ENCODE measurements at places on chromosomes 7 and 10. TPM values are rescaled to one million over a fixed set of nuclear protein-coding genes. Genes with fewer than 3 reads are reported as not detected.

ADAM12 gene
- total RNA-seq: 0.17 TPM

TRIM50 gene
- not detected for total RNA-seq

GRCh38 chr10:76922666-76923065 lies 714.9 kb downstream of the KCNMA1 start:
- no peak for DNase-seq

DNA sequence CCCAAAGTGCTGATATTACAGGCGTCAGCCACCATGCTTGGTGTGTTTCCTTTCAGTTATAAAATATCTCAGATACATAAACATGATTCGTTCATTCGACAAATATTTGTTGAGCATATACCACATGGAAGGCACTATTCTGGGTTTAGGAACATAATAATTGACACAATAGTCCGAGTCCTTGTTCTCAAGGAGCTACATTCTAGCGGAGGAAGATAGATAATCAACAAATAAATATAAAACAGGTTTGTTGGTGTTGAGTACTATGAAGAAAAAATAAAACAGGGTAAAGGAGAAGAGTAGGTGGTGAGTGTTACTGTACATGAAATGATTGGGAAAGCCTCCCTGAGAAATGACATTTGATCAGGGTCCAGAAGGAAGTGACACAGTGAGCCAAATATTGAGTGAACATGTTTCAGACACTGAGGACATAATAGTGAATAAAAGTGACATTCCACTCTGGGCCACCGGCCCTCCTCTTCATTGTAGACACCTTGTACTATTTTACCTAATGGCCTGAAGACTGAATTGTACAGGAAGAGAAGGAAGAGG lies 6.9 kb upstream of the HILPDA start:
- no peak for DNase-seq

PTCD1 gene
- 7.4 TPM for total RNA-seq

GRCh38 chr7:154186811-154187210 lies 134.6 kb downstream of the DPP6 start:
- no peak for DNase-seq

DNA sequence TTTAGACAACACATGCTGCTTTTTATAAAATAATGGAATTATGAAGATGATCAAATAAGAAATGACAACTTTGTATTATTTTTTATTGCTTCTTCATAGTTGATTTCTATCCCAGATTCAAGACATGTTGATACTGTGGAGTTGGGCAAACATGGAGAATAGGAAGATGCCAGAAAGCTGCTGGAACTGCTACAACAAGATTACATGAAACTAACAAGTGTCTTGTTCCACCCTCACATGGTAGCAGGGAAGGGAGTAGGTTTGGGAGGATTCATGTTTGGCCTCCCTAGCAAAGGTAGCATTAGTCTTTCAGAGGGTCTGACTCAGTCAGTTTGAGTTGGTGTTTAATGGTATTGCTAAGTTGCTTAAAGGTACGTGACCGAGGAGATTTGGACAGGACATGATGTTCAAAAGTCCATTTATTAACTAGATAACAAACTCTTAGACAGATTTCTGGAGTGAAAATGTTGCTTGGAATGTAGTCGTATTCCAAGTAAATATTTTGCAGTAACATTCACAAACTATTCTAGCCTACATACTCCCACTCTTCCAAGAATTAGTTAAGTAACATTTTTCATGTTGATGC lies 33.1 kb downstream of the PRR15 start:
- DNase-seq: no peak

GRCh38 chr10:77360835-77361234 lies 276.8 kb downstream of the KCNMA1 start:
- DNase-seq: no peak

- DNase-seq: no peak
These were observed 278.9 kb downstream of the ZWINT start for GRCh38 chr10:56082169-56082568.

- no peak for DNase-seq
These were observed 33.3 kb downstream of the PKD1L1 start for GRCh38 chr7:47914717-47915615.

- no peak for DNase-seq
These were observed 1307.6 kb downstream of the XPNPEP1 start for GRCh38 chr10:108615576-108616320.

DNA sequence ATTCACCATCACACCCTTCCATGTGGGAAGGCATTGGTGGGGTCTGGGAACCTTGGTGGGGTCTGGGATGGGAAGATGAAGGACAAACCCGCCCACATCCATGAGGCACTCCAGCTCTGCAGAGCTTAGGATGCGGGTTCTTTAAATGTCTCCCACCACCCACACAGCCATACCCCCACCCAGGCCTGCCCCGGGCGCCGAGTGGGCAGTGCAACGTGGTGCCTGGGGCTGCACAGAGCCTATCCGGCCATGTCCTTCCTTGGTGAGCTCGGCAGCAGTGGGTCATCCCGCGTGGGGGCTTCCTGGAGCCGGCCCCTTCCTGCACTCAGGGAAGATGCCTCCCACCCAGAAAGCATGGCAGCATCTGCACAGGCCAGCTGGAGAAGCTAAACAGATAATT lies 163.5 kb upstream of the TCERG1L start:
- DNase-seq: no peak

DNA sequence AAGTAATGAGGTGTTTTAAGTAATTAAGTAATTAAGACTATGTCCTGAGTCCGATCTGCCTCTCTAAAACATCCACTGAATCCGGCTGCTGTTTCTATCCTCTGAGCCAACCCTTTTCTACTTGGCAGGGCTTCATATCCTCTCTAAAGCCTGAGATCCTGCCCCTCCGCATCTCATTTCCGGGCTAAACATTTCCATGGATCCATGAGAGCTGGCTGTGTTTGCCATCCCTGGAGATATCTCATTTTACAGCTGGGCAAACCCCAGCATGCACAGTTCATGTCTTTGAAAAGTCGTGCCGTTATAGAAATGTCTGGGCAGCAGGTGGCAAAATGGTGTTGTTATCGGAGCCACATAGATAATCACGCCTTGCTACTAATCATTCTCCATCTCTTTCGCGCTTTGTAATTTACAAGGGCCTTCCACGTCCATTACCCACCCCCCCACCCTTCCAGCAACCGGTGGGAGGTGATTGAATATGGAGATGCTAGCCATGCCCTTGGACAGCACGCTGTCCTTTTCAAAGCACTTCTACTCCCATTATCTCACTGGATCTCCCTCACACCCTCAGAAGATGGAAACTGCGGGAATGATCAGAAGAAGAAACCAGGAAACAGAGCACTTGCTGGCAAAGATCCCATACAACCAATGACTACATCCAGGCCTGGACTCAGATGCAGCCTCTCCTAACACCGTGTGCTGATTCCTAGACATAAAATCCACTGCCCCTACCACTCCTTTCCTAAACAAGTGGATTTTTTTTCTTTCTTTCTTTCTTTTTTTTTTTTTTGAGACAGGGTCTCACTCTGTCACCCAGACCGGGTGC lies 1189.2 kb downstream of the TYW1 start:
- DNase-seq: no peak

DNA sequence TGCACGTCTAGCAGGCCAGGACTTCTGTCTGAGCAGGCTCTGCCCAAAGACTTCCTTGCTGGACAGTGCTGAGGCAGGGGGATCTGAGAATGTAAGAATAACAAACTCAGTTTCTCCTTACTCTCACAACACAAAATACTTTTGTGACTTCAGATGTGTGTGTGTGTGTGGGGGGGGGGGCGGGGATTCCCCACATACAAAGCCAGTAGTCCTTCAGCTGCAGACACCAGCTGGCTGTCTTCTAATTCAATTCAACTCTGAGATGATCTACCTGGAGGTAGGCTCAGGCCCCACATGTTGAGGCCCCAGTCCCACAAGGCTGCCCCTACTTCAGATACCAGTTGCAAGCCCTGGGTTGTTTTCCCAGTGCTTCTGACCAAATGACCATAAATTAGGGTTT lies 4.7 kb upstream of the CXCL12 start:
- no peak for DNase-seq

DNA sequence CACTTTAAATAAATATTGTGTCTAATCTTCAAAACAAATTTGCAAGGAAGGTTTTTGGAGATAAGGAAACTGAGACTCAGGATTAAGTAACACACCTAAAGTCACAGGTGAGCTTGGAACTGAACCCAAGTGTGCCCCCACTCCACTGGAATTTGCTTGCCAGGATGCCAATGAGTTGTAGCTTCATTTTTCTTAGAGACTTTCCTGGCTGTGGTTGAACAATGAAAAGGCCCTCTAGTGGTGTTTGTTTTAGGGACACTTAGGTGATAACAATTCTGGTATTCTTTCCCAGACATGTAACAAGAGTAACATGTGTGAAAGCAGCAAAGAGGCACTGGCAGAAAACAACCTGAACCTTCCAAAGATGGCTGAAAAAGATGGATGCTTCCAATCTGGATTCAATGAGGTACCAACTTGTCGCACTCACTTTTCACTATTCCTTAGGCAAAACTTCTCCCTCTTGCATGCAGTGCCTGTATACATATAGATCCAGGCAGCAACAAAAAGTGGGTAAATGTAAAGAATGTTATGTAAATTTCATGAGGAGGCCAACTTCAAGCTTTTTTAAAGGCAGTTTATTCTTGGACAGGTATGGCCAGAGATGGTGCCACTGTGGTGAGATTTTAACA lies 1.5 kb downstream of the IL6 start:
- DNase-seq: peak; percentile 26

GRCh38 chr7:128036226-128036940 lies 5.1 kb upstream of the LRRC4 start:
- no peak for DNase-seq

DNA sequence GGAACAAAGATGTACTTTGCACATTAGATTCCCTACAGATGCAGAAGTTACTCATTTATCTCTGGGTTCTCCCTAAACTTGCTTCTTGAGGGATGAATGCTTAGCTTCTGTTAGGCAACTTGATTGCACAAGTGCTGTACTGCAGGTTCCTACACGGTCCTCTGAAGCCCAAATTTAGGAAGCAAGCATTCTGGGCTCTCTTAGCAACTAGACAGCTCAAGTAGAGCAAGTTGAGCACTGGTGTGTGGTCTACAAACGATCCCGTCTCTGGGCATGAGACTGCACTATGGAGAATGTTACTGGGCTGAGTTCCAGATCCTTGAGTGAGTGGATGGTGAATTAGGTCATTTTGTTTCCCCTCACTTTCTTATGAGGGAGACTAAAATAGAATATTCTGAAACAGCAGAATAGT lies 14.3 kb downstream of the SEMA3D start:
- DNase-seq: no peak

ZNF736 gene
- total RNA-seq: 48.2 TPM

DNA sequence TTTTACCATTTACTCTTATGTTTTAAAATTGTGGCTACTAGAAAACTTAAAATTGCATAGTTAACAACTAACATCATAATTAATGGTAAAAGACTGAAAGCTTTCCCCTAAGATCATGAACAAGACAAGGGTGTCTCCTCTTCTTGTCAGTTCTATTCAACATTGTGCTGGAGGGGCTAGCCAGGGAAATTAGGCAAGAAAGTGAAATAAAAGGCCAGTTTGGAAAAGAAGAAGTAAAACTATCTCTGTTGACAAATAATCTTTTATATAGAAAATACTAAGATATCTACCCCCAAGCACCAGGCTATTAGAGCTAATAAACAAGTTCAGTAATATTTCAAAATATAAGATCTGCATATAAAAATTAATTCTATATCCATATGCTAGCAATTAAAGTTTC lies 46.9 kb upstream of the MXI1 start:
- DNase-seq: no peak

- no peak for DNase-seq
These were observed 145.6 kb downstream of the BAMBI start for GRCh38 chr10:28822719-28823464.

LDB3 gene
- 0.08 TPM for total RNA-seq

CACNA2D1 gene
- not detected for total RNA-seq

DNA sequence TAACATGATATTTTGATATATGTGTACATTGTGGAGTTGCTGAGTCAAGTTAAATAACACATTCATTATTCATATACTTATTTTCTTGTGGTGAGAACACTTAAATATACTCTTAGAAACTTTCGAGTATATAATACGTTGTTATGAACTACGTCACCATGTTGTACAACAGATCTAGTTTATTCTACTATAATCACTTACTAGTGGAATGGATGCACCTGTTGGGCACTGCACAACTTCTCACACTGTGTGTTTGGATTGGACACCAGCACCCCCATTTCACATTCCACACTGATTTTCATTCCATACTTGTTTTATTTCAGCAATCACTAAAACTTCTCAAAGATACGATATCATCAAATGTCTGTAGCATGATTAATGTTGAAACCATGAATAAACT lies 407.3 kb downstream of the RPS24 start:
- no peak for DNase-seq

ADAM22 gene
- 5.2 TPM for total RNA-seq

PAXIP1 gene
- total RNA-seq: 16.0 TPM

- DNase-seq: no peak
These were observed 250.3 kb downstream of the ADARB2 start for GRCh38 chr10:1486841-1487687.

GRCh38 chr10:110447886-110448285 lies 49.8 kb upstream of the DUSP5 start:
- DNase-seq: no peak

- no peak for DNase-seq
These were observed 286.2 kb downstream of the TCERG1L start for GRCh38 chr10:131025333-131025732.

- no peak for DNase-seq
These were observed 349.7 kb upstream of the MBL2 start for GRCh38 chr10:53122281-53122680.

HEPACAM2 gene
- total RNA-seq: not detected

DNA sequence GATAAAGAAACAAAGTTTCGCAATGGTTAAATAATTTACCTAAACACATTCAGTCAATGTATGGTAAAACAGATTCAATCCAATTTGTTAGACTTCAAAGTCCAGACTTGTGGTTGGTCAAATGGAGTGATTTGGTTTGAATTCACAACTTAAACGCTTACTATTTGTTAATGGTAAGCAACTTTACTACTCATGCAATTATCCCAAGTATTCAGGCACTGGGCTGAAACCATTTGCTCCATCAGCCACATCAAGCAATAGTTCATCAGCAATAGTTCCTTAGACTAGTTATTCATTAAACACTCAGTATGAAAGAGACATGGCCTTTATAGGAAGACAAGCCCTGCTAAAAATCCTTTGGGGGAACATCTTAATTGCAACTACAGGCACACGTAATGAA lies 253.0 kb downstream of the AGMO start:
- DNase-seq: no peak

IL15RA gene
- 14.7 TPM for total RNA-seq

DNA sequence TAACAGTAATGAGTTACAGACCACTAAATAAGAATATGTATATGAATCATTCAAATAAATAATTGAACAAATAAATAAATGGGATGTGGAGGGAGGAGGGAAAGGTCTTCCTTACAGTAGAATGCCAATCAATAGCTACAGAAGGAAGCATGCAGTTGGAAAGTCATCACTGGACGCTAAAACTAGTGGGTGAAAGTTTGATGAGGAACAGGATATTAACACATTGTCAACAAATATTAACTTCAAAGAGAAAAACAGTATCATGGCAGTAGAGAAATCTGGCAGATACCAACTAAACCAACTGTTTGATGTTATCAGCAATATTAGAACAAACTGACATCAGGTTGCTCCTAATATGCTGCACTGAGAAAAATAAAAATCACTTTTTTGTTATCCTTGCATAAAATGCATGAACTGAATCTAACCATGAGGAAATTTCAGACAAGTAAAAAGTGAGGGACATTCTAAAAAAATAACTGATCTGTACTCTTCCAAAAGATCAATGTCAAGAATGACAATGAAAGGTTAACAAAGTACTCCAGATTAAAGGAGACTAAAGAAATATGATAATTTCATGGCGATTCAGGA lies 94.1 kb downstream of the ZFAND4 start:
- no peak for DNase-seq

- DNase-seq: no peak
These were observed 123.6 kb downstream of the LYZL1 start for GRCh38 chr10:29412485-29412884.

GRCh38 chr10:128336401-128336800 lies 210.2 kb upstream of the MKI67 start:
- no peak for DNase-seq

Data from CD4-positive, alpha-beta memory T cell (primary cell).